Activated CD4-positive, alpha-beta T cell treated with anti-CD3 and anti-CD28 coated beads for 1 hour (primary cell): ENCODE measurements at places on chromosomes 3 and 15.

GRCh38 chr15:65920121-65920520 is 50.8 kb downstream of the RAB11A start:
- DNase-seq = no peak

DNA sequence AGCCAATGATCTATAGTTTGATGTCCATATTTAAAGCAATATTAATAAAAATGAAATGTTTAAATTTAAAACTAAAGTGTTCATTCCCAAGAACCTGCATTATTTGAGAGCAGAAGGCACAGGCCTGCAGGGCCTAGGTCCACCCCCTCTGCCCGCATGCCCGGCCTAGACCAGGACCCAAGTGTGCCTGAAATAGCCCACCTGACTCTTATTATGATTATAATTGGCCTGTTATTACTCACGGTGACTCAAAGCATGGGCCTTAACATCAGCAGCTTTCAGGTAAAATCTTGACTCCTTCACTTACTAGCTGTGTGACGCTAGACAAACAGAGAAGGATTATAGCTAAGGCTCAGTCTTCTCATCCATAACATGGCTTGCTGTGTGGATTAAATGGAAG is 128.8 kb downstream of the PLCL2 start:
- DNase-seq = no peak

- DNase-seq = no peak
Observed at GRCh38 chr15:97966924-97967620, 6.6 kb downstream of the ARRDC4 start.

DNA sequence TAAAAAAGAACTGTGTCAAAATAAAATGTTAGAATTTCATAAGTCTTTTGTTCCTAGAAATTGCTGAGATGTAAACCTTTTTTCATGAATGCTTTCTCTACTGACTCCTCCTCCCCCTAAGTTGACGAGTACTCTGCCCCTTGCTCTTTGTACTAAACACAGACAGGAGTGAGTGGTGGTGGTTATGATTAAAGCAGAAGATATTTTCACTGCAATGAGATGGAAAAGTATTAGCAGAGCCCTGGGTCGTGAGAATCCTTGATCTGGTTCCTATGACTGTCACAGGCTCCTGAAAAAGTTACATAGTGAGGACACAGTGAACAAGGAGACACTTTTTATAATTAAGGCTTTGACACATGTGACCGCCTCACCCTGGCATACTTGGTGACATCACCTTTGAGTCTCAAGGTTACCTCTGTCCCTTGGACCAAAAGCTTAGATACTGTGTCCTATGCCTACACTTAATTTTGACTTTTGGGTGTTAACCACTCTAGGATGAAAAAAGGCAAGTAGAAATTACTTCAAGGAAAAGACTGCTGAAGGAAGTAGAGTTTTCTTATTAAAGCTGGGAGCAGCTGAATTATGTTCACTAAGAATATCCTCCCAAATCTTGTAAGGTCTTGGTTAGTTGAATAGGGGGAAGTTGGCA is 130.4 kb upstream of the LYSMD4 start:
- no peak for DNase-seq

- no peak for DNase-seq
Observed at GRCh38 chr3:40985195-40985594, 214.1 kb upstream of the CTNNB1 start.

GRCh38 chr3:111568911-111569310 is 26.2 kb downstream of the ZBED2 start:
- DNase-seq = no peak

DNA sequence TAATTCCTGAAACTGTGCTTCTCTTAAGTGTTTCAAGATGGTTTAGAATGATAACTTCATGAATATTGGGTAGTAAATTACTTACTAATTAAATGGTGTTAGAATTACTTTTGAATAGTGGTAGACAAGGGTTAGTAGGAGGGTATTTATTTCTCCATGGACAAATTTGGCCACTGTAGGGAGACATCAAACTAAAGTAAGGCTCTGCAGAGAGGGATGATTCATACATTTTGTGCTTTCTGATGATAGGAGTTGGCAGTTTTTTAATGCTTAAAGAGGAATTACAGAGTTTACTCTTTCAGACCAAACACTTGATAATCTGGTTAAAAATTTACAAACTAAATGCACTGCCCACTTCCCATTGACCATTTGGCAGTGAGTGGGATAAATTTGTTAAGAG is 127.6 kb downstream of the NAALADL2 start:
- no peak for DNase-seq

DNA sequence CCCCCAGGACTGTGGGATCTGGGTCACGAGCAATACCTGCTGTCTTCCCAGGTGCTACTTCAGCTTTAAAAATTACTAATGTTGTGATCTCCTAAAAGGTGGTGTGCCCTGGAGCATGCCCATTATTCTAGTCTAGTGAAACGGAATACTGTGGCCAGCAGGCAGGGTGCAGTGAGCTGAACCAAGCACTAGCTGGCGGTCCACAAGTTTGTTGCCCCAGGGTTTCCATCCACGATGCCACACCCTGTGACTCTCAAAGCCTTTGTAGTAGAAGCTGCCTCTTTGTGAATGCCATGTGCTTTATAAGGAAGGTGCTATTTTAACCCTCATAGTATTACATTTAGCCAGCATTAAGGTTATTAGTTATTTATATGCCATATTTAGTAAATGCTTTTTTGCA is 49.1 kb downstream of the PXYLP1 start:
- DNase-seq = no peak

DNA sequence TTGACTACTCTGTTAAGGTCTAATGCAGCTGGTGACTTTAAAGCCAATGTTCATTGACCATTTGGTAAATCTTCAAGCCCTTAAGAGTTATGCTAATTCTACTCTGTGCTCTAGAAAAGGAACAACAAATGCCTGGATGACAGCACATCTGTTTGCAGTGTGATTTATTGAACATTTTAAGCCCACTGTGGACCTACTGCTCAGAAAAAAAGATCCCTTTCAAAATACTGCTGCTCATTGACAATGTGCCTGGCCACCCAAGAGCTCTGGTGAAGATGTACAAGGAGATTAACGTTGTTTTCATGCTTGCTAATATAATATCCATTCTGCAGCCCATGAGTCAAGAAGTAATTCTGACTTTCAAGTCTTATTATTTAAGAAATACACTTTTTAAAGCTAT is 110.8 kb downstream of the TBC1D5 start:
- DNase-seq = no peak

DNA sequence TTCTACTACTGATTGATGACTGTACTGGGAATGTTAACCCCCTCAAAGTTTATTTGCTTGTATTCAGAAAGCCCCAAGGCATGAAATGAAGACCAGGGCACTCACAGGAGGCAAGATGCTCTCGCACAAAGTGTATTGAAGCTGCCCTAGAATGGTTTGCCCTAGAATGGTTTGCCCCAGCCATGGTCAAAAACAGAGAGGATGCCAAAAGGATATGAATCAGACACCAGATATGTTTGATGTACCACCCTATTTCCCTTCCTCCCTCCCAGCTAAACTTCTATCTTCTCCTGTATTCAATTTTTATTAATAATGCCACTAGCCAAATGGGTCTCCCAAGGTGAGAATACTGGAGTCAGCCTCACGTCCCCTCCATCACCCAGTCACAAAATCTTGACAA is 101.3 kb downstream of the TMCO5A start:
- DNase-seq = no peak
